ENCODE measurements at places on chromosomes 3 and 15. TPM values are rescaled to one million over a fixed set of nuclear protein-coding genes. Genes with fewer than 3 reads are reported as not detected.

C3orf49 gene
- total RNA-seq: not detected

PDZRN3 gene
- total RNA-seq: not detected

PCOLCE2 gene
- 28.8 TPM for total RNA-seq

TYRO3 gene
- total RNA-seq: 20.6 TPM

ADAMTS17 gene
- total RNA-seq: not detected

UBR1 gene
- 4.9 TPM for total RNA-seq

DYNLT2B gene
- 25.7 TPM for total RNA-seq

CNTN4 gene
- not detected for total RNA-seq

IL5RA gene
- total RNA-seq: not detected

CNOT10 gene
- total RNA-seq: 28.5 TPM

COX5A gene
- total RNA-seq: 526 TPM

SLC6A11 gene
- 0.13 TPM for total RNA-seq

THAP10 gene
- 5.0 TPM for total RNA-seq

CLDN1 gene
- 18.2 TPM for total RNA-seq

EPHA3 gene
- not detected for total RNA-seq

ECE2 gene
- total RNA-seq: not detected

GOLGA6L9 gene
- 2.1 TPM for total RNA-seq

FOXL2 gene
- 4.2 TPM for total RNA-seq

SNX22 gene
- 1.3 TPM for total RNA-seq

SPTSSB gene
- total RNA-seq: 0.06 TPM

LRRC34 gene
- not detected for total RNA-seq

CDC25A gene
- 10.2 TPM for total RNA-seq

HTR3E gene
- not detected for total RNA-seq

IL20RB gene
- 0.99 TPM for total RNA-seq
